ENCODE measurements at places on chromosomes 1 and 21.

GRCh38 chr1:198201956-198202784, 45.4 kb downstream of the NEK7 start:
- no peak for DNase-seq

GRCh38 chr1:42529724-42530181, 66.7 kb downstream of the CCDC30 start:
- peak; percentile 66 for DNase-seq

- no peak for DNase-seq
These were observed 12.9 kb downstream of the ATP1B1 start for GRCh38 chr1:169119405-169119804.

- DNase-seq, result no peak
These were observed at the start of gene LCE1C for GRCh38 chr1:152806576-152806975. LCE1C (minus strand) TSS chr1:152806651; CDS start chr1:152805478, 1,173 bp downstream.

- DNase-seq, result no peak
These were observed 17.0 kb downstream of the GPBP1L1 start for GRCh38 chr1:45669379-45669778.
